ENCODE measurements at places on chromosomes 2 and 18.

DNA sequence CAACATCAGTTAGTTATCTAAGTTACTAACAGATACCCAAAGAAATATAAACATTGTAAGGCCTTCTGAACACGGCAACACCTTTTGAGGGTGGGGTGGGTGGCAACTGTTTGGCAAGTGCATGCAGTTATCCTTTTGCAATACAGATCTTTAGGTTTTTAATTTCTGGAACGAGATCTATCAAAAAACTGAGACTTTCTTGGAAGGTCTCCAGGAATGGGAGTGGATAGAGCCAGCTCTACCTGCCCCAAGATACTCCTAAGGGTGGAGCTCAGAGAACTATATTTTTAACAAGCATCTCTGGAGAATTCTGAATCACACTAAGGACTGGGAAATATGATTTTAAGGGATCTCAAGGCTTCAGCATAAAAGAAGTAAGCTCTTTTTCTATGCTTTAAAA is 11.4 kb upstream of the GALNT1 start:
- DNase-seq: no peak

DNA sequence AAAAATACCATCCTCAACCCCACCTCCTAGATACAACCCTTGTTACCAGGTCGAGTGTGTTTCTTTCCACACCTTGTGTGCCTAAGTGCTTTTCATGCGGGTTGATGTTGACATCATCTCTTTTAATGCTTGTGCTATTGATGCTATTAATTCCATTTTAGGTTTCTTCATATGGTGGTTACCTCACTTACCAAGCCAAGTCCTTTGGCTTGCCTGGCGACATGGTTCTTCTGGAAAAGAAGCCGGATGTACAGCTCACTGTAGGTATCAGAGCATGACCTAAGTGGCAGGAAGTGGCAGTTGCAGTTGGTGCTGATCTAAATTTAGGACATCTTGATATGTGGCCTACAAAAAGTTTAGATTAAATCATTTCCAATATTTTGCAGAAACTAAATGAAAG is 149.9 kb upstream of the TTC39C start:
- DNase-seq: no peak

GRCh38 chr18:934518-935133 is 30.0 kb downstream of the ADCYAP1 start:
- no peak for DNase-seq

- DNase-seq: no peak
Measured at GRCh38 chr18:46332286-46332801, 228.2 kb downstream of the HAUS1 start.

DNA sequence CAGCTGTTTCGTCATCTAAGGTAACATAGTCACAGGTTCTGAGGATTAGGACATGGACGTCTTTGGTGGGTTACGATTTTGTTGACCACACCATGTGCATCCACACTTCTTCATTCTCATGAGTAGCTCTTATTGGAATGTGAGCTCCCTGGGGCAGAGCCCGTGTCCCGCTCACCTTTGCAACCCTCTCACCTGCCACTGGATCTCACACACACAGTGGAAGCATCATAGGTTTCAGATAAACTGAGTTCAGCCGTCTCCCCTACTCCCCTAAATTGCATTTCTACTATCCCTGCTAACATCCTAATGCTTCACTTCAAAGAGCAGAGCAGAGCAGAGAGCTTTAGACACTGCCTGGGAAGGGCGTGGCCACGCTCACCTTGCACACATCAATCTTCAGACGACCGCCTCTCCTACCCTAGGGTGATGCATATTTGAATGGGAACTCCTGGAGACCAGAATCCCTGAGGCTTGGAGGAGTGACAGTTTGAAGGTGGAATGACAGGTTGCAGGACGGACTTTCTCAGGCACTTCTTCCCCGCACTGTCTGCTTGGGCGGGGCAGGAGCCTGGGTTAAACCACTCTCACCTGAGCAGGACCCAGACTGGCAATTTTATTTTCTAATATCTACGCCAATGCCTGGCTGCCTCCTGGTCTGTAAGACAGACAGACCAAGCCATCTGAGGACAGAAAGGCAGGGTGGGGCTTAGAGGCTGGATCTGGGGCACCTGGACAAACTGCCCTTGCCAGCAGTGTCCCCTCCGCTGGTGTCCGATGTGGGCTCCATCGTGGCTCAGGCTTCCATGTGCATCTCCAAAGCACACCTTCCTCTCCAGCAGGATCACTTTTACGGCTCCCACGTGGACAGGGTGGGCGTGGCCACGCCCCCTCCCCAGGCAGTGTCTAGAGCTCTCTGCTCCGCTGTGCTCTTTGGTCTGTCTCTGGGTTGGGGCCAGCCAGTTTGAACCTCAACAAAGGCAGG is 229.5 kb upstream of the COPS8 start:
- DNase-seq: no peak

DNA sequence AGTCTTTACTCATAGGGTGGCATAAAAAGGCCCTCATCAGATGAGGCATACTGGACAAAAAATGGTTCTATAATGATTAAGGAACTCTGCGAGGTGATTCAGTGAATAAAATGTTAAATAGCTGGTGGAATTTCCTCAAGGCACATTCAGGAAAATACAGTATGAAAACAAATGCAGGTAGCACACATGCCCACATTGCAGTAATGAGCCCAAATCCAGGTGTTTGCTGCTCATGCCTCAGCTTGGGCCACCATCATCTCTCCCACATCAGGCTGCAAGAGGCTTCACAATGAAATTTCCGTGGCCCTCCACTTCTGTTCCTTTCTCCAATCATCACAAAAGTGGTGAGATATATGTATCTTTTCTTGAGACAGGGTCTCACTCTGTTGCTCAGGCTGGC is 298.3 kb downstream of the NBAS start:
- DNase-seq: no peak

DNA sequence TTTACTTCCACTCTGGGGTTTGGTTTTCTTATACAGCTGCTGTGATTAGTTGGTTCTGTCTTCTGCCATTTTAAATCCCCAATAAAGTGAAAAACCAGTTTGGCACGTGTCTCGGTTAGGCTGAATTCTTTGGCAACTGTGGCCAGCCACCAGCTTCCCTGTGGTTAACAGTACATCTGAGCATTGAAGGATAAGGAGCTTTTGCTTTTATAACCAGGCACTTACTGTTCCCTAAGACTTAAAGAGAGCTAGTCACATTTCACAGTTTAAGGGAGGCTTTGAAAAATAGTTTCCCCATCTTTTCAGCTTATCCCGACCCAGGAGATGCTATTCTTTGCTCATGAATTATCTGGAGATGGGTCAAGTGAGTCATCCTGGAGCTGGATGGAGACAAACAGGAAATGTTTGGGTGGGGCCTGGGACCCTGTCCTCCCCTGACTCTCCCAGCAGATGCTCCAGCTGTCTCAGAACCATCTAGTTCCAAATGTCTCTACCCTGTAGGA is 57.3 kb upstream of the EML6 start:
- no peak for DNase-seq
